Stimulated activated CD8-positive, alpha-beta memory T cell treated with anti-CD3 and anti-CD28 coated beads, Interleukin-4, amount 100 ng/mL, for 48 hours (primary cell): ENCODE measurements at places on chromosomes 5 and 9.

- DNase-seq = no peak
Measured at GRCh38 chr9:95103281-95103771, 214.2 kb downstream of the FANCC start.

GRCh38 chr9:134325813-134326723 is at the start of gene RXRA:
Gene RXRA, plus strand, starts transcription at chr9:134326455. Its CDS starts 177 bp downstream, at chr9:134326632.
- DNase-seq = peak; percentile 59

- no peak for DNase-seq
Measured at GRCh38 chr5:133244242-133244641, 192.4 kb downstream of the HSPA4 start.

GRCh38 chr5:35683466-35683865 is 65.8 kb downstream of the SPEF2 start:
- DNase-seq = no peak

DNA sequence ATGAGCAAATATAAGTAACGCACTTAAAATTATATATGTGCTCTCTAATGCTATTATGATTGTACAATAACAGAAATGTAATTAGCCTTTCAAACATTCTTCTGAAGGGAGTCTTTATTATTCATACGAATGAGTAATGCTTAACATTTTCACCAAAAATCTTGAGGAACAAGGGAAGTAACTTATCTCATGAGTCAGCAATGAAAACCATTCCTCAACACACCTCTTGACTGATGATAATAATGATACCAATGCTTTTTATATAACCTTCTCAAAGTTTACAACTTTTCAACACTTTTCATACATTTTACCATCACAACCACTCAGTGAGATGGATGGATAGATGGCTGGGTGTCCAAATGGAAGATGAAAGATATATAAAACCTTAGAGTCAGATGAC is 369.3 kb downstream of the BNC2 start:
- no peak for DNase-seq

GRCh38 chr5:150512368-150512747 is 4.4 kb downstream of the NDST1 start:
- no peak for DNase-seq

- DNase-seq = no peak
Measured at GRCh38 chr5:135163964-135164363, 129.9 kb upstream of the PITX1 start.

GRCh38 chr9:82972446-82972845 is 90.5 kb downstream of the RASEF start:
- DNase-seq = no peak

DNA sequence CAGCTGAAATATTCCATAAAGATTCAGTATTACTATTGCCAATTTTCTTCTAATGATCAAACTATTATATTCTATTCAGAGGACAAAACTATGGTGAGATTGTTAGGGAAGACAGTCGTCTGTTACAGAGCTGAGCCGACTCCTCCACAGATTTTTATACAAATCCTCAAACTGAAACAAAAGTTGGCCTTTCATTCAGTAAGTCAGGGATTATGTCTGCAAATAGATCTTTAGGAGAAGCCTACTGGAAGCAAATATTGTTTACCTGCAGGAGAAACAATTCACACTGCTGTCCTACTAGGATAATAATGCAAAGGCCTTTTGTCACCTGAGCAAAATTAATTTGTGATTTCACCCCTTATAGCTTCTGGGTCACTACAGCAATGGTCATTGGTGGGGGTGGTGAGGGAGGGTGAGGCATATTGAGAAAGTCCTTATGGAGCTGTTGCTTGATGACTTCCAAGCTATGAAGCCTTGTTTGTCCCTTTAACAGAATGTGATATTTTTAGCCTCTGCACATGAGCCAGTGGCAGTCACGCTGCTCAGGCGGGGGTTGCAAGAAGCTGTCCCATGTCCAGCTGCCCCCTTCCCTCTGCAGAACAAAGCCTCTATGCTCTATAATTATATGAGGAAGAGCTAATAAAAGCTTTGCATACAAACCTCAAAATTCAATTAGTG is 200.5 kb upstream of the KLF9 start:
- no peak for DNase-seq

GRCh38 chr5:54517174-54517511 is 416 bp upstream of the SNX18 start:
- no peak for DNase-seq

DNA sequence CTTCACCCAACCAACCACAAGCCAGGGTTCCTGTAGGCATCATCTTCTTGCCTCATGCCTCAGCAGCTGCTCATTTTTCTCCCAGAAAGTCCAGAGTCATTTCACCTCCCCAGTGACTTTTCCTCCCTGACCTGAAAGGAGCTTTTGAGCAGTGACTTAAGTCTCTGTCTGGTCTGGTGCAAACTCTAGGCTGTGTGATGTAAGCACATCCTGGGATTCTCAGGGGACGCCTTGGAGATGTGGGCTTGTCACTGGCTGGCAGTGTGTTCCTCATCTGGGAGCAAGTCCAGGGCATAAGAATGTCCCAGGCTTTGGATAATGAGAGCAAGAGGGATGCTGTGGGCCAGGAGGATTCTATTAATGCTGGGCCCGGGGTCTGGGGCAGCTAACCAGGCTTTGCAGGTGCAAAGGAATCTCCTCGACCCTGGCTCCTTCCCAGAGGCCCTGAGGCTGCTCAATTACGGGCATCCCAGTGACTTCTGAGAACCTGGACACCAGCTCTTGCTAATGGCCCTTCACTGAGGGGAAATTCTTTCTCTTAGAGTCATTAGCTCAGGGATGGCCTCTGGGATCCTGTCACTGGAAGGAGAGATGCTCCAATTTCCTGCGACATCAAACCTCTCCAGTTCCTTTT is 211.0 kb upstream of the PANK3 start:
- no peak for DNase-seq

GRCh38 chr9:95772320-95773052 is 103.0 kb upstream of the ERCC6L2 start:
- DNase-seq = peak; percentile 30

DNA sequence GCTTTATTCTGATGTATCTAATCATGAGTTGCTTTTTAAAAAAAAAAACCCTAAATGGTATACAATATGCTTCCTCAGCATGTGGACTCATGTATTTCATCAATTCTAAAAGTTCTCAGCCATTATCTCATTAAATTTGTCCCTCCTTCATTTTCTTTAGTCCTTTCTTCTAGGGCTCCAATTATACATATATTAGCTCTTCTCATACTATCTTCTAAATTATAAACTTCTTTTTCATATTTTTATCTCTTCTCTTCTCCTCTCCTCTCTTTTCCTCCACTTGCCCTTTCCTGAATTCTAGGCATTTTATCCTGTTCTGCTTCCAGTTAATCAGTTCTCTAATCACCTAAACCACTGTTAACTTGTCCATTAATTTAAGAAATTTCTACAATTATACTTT is 55.0 kb upstream of the IL33 start:
- DNase-seq = no peak

GRCh38 chr5:912280-913091 is 19.8 kb downstream of the TRIP13 start:
- DNase-seq = peak; percentile 83

DNA sequence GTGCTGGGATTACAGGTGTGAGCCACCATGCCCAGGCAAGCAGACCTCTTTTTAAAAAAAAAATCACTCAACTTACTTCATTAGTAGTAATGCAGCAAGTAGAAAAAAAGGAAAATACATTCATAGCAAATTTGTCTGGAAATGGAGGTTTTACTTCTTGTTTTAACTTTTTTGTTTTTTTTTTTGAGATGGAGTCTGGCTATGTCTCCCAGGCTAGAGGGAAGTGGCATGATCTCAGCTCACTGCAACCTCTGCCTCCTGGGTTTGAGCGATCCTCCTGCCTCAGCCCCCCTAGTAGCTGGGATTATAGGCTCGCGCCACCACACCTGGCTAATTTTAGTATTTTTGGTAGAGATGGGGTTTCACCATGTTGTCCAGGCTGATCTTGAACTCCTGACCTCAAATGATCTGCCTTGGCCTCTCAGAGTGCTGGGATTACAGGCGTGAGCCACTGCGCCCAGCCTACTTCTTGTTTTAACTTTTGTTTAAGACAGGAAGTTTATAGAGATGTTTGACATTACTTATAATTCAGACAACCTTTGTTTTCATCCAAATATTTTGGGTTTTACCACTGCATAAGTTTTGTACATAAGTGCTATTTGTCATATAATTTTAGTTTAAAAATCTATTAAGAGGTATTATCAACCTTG is 26.5 kb downstream of the UBE2R2 start:
- DNase-seq = no peak

- no peak for DNase-seq
Measured at GRCh38 chr9:69221036-69221435, 47.0 kb downstream of the TJP2 start.

DNA sequence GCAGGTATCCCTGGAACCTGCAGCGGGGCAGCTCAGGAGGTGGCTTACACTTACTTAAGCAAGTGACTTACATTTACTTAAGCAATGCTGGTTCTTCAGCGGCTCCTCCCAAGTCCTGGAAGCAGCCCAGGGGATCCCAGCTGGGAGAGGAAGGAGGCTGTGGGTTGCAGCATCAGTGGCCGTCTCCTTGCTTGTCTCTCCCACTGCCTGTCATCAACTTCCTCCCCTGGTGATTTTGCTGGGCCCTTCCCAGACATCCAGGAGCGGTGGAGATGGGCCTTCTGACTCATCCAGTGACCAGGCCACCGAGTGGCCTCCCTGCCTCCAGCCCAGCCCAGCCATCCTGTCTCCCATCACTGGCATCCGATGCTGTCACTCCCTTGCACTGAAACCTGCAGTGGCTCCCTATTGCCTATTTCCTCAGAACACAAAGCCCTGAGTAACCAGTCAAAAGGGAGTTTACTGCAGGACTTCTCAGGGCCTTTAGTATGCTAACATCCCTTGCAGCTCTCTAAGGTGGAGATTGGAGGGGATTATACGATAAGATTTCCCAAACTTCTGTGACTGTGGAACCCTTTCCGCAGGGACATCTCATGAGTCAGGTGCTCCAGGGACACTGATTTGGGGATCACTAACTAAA is 155.9 kb upstream of the PHYKPL start:
- DNase-seq = no peak

DNA sequence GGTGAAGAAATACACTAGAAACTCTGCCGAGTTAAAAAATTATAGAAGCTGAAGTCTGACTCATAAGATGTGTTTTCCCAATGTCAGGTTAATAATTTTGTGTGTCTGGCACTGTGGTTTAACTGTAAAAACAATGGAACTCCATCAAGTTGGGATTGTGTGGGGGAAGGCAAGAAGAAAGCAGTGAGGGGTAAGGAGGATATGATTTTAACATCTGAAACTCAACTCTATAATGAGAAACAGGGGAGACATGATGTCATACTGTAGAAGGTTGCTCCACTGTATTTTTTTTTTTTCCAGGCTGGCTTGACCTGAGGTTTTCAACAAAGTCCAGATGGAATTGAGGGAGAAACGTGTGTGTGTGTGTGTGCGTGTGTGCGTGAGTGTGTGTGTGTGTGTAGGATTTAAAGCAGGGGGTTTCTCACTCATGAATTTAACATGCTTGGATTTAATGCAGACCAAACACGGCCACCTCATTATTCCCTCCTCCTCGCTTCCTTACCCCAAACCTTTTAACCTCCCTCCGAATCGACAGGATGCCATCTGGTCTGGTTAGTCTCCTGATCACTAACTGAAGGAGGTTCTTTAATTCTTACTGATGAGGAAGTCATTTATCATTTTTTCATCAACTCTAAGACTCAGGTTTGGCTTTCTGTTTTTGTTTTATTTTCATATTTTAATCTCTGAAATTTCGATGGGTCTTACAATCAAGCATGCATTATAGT is 140.2 kb upstream of the LPAR1 start:
- no peak for DNase-seq

GRCh38 chr5:172858990-172859811 is 25.1 kb downstream of the ERGIC1 start:
- DNase-seq = no peak

GRCh38 chr9:135924628-135925338 is 17.4 kb upstream of the CAMSAP1 start:
- DNase-seq = peak; percentile 48

- DNase-seq = no peak
Measured at GRCh38 chr9:112892981-112893380, 2.3 kb upstream of the SLC46A2 start.

- no peak for DNase-seq
Measured at GRCh38 chr5:143228597-143229293, 174.7 kb downstream of the NR3C1 start.

DNA sequence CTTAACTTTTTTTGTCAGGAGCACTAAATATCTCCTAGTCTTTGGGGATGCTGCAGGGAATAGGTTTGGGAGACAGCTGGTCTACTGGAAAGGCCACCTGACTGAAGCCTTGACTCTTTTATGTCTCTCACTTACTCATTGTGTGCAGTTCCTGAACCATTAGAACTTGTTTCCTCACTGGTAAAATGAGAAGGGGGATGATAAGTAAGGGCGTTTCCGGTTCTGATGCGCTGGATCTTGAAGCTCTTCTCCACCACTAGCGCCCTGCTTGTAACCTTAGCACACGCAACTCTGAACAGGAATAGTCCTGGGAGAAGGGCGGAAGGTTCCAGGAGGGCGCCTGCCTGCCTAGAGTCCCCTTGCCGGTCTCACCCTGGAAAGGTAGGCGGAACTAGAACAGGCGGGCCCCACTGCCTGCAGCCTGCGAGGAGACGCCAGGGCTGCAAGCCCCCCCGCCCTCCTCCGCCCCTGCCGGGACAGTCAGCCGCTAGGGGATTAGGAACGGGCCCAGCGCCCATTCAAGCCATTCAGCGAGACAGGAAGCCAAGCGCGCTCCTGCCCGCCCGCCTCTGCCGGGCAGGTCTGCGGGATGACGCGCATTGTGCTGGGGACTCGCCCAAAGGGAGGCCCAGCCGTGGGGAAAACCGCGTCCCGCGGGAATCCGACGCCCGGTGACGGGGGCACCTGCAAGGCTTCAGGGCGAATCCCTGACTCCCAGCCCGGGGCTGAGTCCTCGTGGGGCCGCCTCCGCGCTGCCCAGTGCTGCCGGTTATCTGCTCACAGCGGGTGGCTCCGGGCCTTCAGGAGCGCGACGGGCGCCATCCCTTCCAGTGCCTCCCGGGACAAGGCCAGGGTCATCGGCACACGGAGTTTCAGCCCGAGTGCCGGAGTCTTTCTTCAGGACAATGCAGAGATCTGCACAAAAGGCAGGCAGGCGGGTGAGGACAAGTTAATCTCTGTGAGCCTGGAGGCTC is 44.0 kb upstream of the XPA start:
- peak; percentile 52 for DNase-seq

DNA sequence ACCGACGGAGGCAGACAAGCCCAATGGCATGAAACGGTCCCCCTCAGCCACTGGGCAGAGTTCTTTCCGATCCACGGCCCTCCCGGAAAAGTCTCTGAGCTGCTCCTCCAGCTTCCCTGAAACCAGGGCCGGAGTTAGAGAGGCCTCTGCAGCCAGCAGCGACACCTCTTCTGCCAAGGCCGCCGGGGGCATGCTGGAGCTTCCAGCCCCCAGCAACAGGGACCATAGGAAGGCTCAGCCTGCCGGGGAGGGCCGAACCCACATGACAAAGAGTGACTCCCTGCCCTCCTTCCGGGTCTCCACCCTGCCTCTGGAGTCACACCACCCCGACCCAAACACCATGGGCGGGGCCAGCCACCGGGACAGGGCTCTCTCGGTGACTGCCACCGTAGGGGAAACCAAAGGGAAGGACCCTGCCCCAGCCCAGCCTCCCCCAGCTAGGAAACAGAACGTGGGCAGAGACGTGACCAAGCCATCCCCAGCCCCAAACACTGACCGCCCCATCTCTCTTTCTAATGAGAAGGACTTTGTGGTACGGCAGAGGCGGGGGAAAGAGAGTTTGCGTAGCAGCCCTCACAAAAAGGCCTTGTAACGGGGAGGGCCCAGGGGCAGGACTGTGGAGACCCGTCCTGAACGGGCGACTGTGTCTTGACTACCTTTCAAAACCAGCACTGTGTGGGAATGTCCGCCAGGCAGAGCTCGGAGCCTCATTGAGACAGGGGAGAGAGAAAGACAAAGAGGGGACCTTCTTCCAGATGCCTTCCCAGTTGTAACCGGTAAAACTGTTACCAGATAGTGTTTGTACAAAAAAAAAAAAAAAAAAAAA is 29.9 kb downstream of the CD180 start:
- peak; percentile 85 for DNase-seq
